ENCODE measurements at places on chromosomes 12 and 14. TPM values are rescaled to one million over a fixed set of nuclear protein-coding genes. Genes with fewer than 3 reads are reported as not detected.
A peak's percentile ranks its signal among the peaks of the same experiment; 100 is the strongest.

The NKX2-1 gene
- not detected for polyA plus RNA-seq

- no peak overlapping the region for H3K4me3 ChIP-seq
- no peak for DNase-seq
- no peaks in the 10 kb centered on the region for H3K4me1 ChIP-seq
- H3K36me3 ChIP-seq, result no peaks in the 10 kb centered on the region
- H3K27ac ChIP-seq, result no peak overlapping the region
Observed at GRCh38 chr12:5267603-5268423, 164.1 kb upstream of the NTF3 start.

DNA sequence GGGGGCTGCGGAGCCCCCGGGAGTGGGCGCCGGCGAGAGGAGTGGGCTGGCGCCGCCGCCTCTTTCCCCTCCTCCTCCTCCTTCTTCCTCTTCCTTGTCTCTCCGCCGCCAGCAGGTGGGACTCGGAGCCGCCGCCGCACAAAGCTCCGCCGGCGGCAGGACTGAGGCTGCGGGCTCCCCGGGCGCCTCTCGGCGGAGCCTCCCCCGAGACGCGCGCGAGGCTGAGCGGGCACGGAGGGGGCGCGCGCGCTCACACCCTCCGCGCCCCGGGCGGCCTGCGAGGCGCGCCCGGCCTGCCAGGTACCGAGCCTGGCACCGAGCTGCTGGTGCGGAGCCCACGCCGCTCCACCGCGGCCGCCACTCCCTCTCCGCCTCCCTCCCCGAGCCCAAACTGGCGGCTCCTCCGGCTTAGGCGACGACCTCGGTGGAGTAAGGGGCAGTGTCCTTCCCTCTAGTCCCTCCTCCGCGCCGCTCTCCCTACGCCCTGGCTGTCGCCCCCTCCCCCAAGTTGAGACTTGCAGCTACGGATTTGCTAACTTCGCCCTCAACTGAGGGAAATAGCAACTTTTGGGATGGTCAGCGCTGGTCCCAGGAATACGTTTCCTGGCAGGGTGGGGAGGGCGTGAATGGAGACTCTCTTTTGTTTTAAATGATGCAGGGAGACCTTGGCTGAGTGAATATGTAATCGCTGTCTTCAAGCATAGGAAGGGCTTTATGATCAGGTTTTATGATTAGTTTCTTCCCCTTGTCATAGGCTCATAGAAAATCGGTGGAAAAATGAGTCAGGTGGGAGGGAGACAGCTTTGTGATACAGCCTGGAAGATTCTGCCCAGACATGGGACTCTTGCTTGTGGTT is 199.5 kb upstream of the CAND1 start:
- peaks cover 13% of the 10 kb centered on the region for H3K4me1 ChIP-seq
- peak overlapping the region; percentile 41 for H3K4me3 ChIP-seq
- H3K27me3 ChIP-seq, result peaks cover 6% of the 10 kb centered on the region
- no peaks in the 10 kb centered on the region for H3K36me3 ChIP-seq

- H3K27ac ChIP-seq, result no peak overlapping the region
- no peaks in the 10 kb centered on the region for H3K36me3 ChIP-seq
- H3K27me3 ChIP-seq, result peaks cover 2% of the 10 kb centered on the region
- DNase-seq, result no peak
- no peak overlapping the region for H3K4me3 ChIP-seq
- peaks cover 6% of the 10 kb centered on the region for H3K4me1 ChIP-seq
Observed at GRCh38 chr14:36324897-36325296, 4.5 kb upstream of the MBIP start.

DNA sequence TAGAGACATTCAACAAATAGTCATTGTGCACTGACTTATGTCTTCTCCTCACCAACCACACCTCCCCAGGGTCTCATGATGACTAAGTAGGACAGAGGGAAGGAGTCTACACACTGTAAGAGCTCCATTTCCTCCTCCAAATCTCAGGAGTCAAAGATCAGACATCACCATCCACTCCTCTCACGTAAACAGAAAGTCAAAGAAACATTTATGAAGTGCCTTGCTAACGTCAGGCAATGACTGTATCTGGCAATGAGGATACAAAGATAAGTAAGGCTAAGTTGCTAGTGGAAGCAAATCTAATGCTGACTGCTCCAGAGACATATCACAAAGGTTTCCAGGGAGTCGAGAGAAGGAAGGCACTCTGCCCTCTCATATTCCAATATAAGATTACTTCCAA is 88.9 kb downstream of the SLC2A13 start:
- DNase-seq, result no peak
- H3K36me3 ChIP-seq, result no peaks in the 10 kb centered on the region
- no peaks in the 10 kb centered on the region for H3K4me1 ChIP-seq
- H3K27me3 ChIP-seq, result no peaks in the 10 kb centered on the region
- H3K4me3 ChIP-seq, result no peak overlapping the region

DNA sequence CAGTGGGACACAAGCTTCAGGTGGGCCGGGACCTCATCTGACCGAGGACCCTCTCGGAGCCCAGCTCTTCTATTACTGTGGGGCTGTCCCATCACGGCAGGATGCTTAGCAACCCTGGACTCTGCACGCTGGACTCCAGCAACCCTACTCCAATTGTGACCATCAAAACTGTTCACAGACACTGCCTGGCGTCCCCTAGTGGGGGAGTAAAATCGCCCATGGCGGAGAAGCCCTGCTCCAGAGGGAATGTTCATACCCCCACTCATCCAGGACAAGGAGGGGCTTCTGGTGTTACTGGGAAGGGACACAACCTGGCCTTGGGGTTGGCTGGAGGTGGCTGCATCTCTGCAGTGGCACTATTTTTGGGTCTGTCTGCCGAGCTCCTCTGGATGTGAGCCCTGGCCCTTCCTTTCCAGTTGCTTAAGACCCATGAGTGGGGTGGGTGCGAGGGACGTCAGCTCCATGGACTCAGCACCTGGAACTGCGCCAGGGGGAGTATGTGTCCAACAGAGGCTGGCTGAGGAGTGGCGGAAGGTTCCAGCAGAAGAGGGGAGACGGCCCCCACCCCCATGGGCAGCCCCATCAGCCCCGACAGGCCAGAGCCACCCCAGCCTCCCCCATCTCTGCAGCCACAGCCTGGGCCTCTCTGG is 103.8 kb downstream of the RFLNA start:
- DNase-seq, result no peak
- H3K4me1 ChIP-seq, result peaks cover 88% of the 10 kb centered on the region
- H3K27me3 ChIP-seq, result no peaks in the 10 kb centered on the region
- no peak overlapping the region for H3K27ac ChIP-seq
- peaks cover 94% of the 10 kb centered on the region for H3K36me3 ChIP-seq
